ENCODE measurements at places on chromosomes 13 and 19.

GRCh38 chr13:96744367-96745331, 249.6 kb downstream of the OXGR1 start:
- DNase-seq: no peak

DNA sequence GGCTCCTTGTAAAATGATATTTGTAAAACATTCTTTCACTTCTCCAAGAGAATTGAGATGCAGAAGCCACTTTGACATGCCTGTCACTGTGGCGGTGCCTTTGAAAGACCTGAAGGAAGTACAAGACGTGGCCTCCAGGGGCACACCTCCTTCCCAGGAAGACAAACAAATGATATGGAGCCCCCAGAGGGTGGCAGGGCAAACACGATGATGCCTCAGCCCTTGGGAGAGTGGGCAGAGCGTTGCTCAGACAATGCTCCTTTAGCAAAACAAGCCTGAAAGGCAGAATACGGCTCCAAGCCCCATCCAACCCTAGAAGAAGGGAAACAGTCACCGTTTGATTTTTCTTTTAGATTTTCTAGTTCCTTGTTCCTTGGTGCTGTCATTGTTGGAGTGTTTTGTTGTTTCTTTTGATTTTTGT, 9.2 kb upstream of the ATP12A start:
- DNase-seq: peak; percentile 69

- no peak for DNase-seq
Observed at GRCh38 chr13:91655731-91656130, 257.3 kb downstream of the GPC5 start.

DNA sequence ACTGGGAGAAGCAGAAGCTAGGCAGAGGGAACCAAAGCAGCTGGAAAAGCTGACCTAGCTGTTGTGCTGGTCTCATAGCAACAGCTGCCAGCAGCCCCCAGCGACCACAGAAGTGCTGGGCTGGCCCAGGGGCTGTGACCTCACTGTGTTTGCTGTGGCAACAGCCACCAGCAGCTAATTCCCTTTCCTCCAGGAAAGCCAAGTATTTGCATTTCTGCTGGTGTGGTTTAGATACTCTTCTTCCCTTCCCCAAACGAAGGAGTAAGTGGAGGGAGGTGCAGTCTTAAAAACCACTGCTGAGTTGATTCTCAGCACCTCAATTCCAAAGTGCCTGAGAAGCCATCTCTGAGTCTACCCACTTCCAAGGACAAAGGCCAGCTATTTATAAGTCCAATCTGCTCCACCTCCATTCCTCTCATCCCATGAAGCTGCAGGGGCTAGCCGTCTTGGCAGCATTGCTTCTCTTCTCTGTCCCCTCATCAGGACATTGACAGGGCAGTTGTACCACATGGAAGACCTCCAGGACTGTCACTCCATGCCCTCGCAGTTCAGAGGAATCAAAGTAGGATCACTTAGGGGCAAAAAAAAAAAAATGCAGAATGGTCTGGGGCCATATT, 11.5 kb upstream of the CCDC97 start:
- peak; percentile 24 for DNase-seq

DNA sequence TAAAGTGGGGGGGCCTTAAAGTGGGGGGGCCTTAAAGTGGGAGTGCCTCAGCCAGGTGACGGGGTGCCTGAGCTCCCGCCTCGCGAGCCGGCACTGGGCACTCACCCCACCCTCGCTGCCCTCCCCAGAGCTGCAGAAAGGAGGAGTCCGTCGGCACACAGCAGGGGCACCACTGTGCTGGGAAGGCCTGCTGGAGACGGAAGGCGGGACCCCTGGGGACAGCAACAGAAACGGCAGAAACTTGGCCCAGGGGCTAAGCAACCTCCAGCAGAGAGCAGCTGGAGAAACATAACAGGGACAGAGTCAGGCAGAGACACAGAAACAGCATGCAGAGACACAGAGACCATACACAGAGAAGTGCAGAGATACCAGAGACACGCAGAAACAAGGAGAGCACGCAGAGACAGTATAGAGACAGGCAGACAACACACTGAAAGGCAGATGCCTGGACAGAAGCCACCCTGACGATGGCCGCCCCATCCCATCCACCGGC, 7.9 kb downstream of the CFD start:
- no peak for DNase-seq

GRCh38 chr19:38658462-38659306, 11.2 kb downstream of the ACTN4 start:
- DNase-seq: peak; percentile 98

DNA sequence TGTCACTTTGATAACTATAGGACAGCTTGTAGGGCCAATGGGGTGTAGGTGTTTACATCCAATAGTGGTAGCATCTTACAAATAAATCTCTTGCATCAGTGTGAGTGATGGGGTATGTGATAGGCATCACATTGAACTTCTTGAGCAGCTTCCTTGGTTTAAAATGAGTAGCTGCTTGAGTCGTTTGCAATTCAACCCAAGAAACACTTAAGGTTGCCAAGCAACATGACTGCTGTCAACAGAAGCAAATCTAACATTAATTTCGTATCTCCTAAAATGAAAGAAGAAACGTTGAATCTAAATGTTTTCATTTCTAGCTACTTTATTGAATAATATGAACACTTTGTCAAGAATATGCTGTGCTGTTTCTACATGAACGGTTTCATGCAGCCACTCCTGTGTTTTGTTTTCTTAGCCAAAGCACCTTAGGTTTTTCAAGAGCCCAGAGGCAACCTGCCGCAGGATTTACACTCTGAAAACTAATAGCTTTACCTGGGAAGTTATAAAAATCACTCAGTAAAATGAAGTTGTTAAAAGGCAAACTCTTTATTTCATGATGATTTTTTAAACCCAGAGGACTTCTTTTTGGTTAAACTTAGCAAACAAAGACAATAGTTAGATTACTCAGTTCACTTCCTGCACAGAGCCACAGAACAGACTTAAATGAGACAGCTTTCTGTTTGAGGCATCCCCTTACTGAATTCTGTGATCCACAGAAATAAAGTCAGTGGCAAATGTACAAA, 305.2 kb downstream of the MTUS2 start:
- DNase-seq: no peak

GRCh38 chr13:59266478-59267063, 897.2 kb downstream of the DIAPH3 start:
- DNase-seq: no peak

- no peak for DNase-seq
Observed at GRCh38 chr19:28288572-28289264, 924.2 kb downstream of the UQCRFS1 start.

DNA sequence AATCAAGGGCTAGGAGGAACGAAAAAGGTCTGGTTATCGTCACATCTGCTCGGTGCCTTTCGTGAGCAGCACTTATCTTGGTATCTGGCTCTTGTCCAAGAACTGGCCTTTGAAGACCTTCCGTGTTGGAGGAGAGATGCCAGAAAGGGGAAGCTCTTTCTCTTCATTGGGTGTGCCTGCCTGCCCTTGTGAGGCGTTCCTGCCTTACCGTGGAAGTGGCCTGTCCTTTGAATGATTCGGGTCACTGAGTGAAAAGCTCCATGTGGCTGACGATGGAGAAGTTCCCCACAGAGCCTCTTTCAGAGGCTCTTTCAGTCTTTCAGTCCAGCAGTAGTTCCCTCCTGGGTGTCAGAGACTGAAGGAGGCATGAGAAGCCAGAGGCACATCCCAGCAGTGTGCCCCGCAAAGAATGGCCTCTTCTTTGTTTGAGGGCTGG, 121.5 kb upstream of the SLC10A2 start:
- no peak for DNase-seq

All from ACHN (cell line).